ENCODE measurements at places on chromosomes 4 and X. TPM values are rescaled to one million over a fixed set of nuclear protein-coding genes. Genes with fewer than 3 reads are reported as not detected.

DNA sequence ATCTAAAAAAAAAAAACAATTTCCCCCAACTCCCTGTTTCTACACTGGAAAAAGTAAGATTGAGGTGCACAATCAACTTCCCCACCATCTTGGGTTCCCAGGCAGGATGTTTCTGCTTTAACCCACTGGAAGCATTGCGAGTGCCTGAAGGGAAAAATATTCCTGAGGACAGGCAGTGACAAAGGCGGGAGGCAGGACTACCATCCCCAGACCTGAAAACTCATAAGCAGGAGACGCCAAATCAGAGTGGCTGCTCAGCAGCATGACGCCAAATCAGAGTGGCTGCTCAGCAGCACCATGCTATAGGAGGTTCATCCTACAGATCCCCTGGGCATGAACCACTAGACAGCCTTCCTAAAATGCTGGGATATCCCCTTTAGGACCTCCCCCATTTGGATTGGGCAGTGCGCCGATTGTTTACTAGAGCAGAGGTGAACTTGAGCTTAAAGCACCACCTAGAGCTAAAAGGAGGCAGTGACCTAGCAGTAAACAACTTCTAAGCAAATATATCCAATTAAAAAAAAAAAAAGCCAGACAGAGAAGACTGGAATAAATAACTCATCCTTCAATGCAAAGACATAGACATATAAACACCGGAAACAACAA is 35.0 kb upstream of the GK start:
- no peak for DNase-seq

GRCh38 chr4:170698334-170698733 is 608.6 kb upstream of the AADAT start:
- no peak for DNase-seq

DNA sequence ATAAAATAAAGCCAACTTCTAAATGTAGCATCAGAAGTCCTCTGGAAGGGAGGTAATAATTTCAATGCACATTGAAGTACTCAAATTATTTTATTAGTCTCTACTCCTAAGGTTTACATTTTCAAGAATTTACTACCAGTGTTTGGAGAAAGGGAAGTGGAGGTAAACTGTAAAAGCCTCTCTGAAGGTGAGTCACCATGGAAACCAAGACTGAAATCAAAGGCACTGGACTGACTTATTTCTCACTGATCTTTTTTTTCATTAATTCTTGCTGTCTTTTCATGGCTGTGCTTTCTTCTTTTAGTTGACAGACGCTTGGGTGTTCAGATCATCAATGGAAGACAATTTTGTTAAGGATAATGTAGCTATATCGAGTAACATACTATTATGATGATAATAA is 9.7 kb downstream of the SLC39A8 start:
- no peak for DNase-seq

DNA sequence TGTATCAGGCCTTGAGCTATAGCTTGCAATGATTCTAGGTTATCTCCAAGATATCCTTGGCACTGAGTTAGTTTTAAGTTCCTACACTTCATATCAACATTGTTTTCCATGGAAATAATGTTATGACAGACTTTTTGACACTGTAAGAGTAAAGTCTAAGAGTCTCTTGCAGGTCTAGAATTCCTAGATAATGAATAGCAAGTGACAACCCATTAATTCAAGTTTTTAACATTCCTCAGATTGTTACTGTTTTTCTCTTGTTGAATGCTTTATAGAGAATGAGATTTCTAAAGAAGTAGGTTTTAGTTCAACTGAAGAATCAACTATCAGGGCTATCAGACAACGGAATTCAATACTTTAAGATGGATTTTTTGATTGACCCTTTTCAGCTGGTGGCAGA is 276.1 kb downstream of the PPP3CA start:
- DNase-seq = no peak

GRCh38 chrX:119177278-119177677 is 49.7 kb upstream of the KIAA1210 start:
- no peak for DNase-seq

DNA sequence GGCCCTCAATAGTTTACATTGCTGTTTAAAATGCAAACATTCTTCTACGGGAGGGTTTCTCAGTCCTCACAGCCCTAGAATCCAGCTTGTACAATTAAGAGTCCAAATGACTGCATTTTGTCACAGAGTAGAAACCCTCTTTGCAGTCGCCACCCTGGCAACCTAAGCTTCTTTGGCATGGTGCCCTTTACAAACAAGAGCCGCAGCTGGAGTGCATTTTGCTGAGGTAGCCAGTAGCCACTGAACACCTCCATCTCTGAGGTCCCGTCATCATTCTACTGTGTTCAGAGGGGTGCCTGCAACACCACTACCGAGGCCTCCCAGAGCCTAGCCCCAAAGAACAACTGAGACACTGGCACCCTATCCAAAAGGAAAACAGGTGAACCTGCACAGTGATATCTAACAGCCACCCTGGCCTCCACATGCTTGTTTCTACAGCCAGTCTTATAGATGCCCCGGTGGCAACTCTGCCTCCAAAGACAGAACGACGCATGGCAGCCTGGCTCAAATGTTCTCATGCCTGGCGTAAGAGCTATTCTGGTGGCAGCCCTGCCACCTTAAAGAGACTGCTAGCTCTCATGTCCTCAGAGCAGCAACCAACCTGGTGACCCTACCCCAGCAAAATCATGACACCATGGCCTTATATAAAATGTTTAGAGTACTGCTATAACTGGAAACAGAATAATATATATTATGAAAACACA is 801.9 kb downstream of the TECRL start:
- no peak for DNase-seq

DNA sequence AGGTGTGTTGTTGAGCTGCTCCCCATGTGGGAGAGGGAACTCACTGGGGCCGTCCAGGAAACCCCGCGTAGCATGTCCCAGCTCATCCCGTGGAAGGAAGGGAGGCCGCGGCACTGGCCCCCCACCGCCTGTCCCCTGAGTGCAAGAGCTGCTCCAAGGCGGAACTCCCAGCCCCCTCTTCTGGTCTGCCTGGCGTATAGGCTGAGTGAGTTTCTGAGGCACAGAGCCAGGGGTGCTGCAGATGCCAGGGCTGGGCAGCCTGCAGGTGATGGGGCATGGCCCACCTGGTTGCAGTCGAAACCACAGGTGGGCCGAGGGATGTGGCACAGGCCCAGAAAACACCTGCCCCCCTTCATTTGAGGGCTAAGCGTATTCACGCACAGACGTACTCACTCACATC is 49.6 kb downstream of the ABLIM2 start:
- no peak for DNase-seq

DNA sequence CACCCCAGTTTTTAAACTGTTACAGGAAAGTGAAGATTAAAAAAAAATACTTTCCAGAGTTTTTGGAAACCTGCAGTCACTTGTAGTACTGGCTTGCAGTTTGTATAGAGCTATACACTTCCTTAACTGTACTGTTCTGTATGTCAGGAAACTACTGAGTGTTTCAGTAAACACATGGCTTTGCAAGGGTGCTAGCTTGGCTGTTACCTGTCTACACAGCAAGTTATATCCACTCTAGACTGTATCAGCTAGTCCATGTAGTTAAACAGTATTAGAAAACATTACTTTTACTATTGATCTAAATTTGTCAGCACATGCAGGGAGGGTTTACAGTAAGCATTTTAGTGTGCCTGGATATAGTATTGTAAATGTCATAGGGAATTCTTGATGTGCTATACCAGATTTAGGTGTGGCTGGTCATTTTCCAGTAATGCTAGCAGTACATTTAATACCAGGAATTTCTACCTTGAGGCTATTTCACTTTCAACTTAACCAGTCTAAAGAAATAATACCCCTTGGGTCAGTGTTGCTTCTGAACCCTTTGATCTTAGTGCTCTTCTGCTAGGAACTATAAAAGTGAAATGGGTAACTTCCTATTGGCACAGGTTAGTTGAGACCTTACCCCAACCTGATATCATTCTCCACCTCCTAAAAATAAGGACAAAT is 192.3 kb upstream of the ANKRD50 start:
- peak; percentile 22 for DNase-seq

DNA sequence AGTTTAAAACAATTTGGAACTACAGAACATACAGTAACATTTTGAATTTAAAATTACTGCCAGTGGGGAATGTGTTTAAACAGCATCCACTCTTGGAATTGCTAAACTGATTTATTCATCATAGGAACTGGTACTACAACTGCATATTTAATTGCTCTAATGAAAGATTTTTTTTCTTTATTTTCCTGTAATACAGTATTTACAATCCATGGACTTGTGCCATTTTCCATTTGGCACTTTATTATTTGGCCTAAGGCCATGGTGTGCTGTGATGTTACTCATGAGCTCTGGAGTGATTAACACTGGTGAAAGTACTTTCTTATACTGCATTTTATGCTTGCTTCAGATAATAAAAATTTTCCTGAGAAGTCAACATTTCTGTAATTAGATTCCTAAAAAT is 69.7 kb upstream of the NUDT6 start:
- DNase-seq = peak; percentile 33

GRCh38 chr4:87240341-87240740 is 19.9 kb upstream of the KLHL8 start:
- peak; percentile 10 for DNase-seq

- no peak for DNase-seq
These were observed 148.3 kb downstream of the STOX2 start for GRCh38 chr4:184053434-184053833.

- DNase-seq = no peak
These were observed 30.4 kb downstream of the ARHGEF6 start for GRCh38 chrX:136750364-136750763.

DNA sequence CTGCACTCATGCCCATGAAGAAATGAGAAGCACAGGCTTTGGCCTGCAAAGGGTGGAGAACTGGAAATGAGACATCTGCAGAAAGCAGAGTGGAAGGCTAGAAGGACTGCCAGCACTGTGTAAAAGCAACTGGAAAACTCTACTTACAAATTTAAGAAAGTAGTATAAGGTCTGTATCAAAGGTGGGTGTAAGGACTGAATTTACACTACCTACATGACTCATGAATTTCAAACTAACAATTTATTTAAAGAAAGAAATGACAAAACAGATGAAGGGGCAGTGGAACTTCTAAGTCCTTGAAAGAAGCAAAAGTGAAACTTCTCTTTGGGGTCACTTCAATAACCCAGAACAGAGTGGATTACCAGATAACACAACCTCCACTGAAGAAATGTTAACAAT is 71.2 kb downstream of the SLC10A7 start:
- no peak for DNase-seq

DNA sequence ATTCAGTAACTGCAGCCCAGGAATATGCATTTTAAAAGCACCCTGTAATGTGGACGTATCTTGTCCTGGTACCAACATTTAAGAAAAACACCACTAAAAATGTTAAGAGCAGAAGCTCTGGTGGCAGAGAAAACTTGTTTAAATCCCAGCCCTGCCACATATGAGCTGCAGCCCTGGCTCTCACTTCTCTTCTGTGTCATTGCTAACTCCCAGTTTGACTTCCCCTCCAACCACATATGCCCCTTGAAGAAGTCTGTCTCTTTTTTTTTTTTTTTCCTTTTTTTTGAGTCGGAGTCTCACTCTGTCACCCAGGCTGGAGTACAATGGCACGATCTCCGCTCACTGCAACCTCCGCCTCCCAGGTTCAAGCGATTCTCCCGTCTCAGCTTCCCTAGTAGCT is 14.8 kb downstream of the LHFPL1 start:
- DNase-seq = no peak

- DNase-seq = no peak
These were observed 69.0 kb upstream of the ATOH1 start for GRCh38 chr4:93759506-93759905.

- DNase-seq = no peak
These were observed 433.8 kb upstream of the FAT1 start for GRCh38 chr4:187157380-187157958.

- no peak for DNase-seq
These were observed 46.1 kb downstream of the EVC start for GRCh38 chr4:5757091-5757490.

DNA sequence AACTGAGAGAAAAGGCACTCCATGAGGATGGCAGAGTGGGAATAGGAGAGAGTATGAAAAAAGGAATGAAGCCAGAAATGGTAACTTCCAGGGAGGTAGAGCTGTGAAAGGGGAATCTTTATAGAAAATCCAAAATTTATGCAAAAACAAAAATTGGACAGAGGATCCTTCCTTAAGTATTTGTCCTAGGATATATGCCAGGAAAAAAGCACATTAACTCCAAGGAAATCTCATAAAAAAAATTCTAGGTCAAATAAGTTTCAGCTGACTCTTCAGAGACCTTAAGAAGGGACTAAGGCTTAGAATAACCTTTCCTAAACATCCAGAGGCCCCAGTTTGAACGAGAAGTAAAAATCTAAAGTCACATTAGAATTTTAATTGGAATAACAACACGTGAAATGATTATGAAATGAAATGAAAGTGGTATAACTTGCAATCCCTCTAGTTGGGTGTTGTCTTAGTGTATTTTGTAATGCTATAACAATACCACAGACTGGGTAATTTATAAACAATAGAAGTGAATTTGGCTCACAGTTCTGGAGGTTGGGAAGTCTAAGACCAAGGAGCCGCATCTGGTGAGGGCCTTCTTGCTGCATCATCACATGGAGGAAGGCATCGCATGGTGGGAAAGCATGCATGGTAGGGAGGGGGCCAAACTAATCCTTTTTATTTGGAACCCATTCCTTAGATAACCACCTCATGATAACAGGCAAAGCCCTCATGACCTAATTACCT is 145.4 kb upstream of the RXFP1 start:
- DNase-seq = no peak

DNA sequence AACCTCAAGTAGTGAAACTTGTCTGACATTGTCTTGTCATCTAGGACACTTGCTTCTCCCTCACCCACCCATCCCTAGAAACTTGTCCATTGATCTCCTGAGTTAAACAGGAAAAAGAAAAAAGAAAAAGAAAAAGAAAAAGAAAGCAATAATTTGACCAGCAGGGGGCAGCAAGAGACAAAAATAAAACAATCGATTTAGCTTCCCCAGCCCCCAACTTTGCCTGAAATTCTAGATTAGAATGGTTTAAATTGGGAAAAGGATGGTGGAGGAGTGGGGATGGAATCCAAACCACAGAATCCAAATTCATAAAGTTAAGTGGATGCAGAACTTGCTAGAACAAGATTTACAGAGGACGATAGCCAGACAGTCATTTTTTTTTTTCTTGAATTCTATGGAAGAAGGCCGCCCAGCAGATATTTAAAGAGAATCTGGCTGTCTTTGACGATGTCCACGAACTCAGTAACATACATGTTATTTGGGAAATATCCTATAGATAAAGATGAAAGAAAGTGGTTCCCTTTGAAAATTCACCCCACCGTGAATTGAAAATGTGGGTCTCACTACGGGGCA is 282.9 kb downstream of the USP46 start:
- peak; percentile 74 for DNase-seq

GRCh38 chrX:39953879-39954278 is 143.9 kb downstream of the BCOR start:
- peak; percentile 79 for DNase-seq

GRCh38 chr4:152572417-152573086 is 36.7 kb upstream of the FBXW7 start:
- peak; percentile 32 for DNase-seq

ZFP92 gene
- 0.22 TPM for total RNA-seq

NAP1L2 gene
- 2.0 TPM for total RNA-seq

NDUFC1 gene
- 63.7 TPM for total RNA-seq

LONRF3 gene
- total RNA-seq = 15.7 TPM

PPP2R2C gene
- 0.60 TPM for total RNA-seq

PDGFC gene
- total RNA-seq = 15.3 TPM

PNMA5 gene
- total RNA-seq = not detected

PCDH10 gene
- 0.22 TPM for total RNA-seq

PLAC1 gene
- total RNA-seq = not detected

TBL1X gene
- total RNA-seq = 7.5 TPM

SULT1B1 gene
- total RNA-seq = 8.3 TPM
